NCI-H1694 (cell line): ENCODE measurements at places on chromosomes 4 and X.

GRCh38 chr4:1792832-1793495, at the start of gene FGFR3:
Gene FGFR3, plus strand, starts transcription at chr4:1793293. Its CDS starts 642 bp downstream, at chr4:1793935.
- DNase-seq = no peak

DNA sequence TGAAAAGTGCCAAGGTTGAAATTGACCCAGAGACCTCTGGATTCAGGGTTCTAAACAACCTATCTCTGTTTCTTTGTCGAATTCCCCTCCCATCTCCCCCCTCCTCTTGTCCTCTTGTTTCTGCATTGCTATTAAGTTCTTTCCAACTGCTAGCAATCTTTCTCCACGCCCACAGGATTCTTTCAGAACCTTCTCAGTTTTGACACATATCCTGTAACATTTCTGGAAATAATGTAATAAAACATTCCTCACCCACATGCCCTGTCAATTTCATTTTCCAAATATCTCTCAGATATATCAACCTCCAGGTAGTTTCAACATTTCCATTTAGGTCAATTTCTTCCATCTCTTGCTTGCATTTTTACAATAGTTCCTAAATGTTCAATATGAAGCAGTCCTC, 1105.9 kb downstream of the ARAP2 start:
- DNase-seq = no peak

GRCh38 chr4:143360838-143361625, 24.4 kb downstream of the GAB1 start:
- no peak for DNase-seq

GRCh38 chrX:19370061-19370460, 26.3 kb downstream of the PDHA1 start:
- DNase-seq = no peak

- DNase-seq = no peak
These were observed 101.5 kb upstream of the MAML3 start for GRCh38 chr4:140255467-140255866.

DNA sequence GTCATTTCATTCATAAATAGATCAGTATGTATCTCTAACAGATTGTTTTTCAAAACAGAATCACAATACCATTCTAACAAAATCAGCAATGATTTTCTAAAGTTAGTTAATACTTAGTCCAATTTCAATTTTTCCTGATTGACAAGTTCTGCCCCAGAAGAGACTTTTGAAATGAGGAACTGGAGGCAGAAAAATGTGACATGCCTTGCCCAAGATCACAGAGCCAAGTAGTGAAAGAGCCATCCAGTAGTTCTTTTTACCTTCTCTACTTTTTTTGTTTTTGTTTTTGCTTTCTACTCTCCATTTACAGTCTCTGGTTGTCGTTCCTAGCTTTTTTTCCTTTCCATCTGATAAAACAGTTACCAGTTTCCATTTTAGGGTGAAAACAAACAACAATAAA, 129.3 kb upstream of the TMEM164 start:
- DNase-seq = no peak

GRCh38 chr4:108334031-108334430, 165.3 kb upstream of the LEF1 start:
- no peak for DNase-seq

GRCh38 chr4:161799710-161800109, 364.1 kb downstream of the FSTL5 start:
- DNase-seq = no peak

DNA sequence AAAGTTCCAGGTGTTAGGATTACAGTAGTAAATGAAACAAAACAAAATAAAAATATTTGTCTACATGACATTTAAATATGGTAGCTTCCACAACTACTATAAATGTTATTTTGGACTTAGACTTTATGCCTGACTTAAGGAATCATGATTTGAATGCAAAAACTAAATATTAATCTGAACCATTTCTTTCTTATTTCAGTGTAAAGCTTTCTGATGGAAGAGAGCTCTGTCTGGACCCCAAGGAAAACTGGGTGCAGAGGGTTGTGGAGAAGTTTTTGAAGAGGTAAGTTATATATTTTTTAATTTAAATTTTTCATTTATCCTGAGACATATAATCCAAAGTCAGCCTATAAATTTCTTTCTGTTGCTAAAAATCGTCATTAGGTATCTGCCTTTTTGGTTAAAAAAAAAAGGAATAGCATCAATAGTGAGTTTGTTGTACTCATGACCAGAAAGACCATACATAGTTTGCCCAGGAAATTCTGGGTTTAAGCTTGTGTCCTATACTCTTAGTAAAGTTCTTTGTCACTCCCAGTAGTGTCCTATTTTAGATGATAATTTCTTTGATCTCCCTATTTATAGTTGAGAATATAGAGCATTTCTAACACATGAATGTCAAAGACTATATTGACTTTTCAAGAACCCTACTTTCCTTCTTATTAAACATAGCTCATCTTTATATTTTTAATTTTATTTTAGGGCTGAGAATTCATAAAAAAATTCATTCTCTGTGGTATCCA, 1.6 kb downstream of the CXCL8 start:
- no peak for DNase-seq

DNA sequence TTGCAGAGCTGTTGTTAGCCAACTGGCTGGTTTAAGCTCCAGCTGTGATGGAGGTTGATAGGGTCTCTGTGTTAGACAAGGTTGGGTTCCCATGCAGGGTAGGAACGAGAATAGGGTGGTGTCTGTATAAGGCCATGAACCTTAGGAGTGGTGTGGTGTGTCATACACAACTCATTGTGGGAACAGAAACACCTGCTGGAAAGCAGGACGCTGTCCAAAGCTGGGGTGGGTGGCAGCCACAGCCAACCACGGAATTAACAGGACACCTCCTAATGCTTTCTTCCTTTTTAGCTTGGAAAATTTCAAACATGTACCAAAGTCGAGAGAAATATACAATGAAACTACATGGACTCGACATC, 94.4 kb downstream of the ARHGAP10 start:
- no peak for DNase-seq

GRCh38 chr4:151426513-151426912, 17.5 kb downstream of the FHIP1A start:
- DNase-seq = no peak

DNA sequence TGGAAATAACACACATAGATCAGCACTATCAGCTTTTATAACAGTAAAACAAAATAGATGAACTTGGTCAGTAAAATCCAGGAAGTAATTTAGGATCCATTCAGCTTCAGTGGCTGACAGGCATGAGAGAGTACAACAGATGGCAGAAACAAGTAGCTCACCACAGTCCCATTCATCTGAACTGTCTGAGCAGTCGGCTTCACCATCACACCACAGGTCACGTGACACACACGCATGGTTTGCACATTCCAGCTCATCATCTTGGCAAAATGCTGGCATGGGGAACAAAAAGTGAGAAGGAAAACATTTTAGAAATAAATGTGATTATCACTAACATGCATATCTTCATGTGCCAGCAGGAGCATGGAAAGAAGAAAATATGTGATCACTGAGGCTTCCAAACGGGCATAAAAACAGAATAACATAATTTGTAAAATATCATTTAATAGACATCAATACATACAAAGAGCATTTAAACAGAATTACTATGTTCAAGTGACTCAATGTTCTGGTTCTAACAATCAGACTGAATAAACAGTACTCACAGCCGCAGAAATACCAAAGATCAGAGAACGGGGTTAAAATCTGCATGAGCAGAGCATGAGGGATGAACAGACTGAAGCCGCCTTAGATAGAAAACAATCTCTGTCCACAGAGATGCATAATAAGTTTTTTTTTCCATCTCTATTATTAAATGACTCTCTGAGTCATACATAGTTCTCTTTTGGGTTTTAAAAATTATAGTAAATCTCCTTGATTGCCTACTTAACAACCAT, 158.1 kb downstream of the ATP10D start:
- no peak for DNase-seq

DNA sequence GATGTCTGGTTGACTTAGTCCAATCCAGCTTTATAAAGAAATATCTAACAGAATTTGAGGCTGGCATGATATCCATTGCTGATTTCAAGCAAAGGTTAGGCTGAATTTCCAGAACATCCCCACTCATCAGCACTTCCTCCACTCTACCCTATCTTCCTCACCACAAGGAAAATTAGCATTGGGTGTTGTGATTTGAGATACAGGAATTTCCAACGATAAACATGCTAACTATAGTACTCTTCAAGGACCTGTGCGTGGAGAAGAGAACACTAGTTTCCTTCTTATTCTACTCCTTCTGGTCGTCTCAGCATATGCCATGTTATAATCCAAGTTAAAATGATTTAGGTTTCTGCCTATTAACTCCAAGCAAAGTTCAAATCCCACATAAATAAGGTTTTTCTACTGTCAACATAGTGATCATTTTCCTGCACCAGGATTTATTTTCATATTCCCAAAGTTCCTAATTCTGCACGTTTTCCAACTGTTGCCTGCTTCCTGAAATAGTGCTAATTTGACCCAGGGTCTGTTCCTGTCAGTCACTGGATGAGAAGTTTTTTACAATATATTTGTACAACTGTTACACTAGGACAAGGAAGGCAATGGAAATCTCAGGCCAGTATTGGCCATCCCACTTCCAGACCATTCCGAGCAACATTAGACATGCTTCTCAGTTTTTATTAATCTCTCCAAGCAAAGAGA, 177.6 kb upstream of the EDNRA start:
- DNase-seq = no peak
